ENCODE measurements at places on chromosomes 4 and X.

DNA sequence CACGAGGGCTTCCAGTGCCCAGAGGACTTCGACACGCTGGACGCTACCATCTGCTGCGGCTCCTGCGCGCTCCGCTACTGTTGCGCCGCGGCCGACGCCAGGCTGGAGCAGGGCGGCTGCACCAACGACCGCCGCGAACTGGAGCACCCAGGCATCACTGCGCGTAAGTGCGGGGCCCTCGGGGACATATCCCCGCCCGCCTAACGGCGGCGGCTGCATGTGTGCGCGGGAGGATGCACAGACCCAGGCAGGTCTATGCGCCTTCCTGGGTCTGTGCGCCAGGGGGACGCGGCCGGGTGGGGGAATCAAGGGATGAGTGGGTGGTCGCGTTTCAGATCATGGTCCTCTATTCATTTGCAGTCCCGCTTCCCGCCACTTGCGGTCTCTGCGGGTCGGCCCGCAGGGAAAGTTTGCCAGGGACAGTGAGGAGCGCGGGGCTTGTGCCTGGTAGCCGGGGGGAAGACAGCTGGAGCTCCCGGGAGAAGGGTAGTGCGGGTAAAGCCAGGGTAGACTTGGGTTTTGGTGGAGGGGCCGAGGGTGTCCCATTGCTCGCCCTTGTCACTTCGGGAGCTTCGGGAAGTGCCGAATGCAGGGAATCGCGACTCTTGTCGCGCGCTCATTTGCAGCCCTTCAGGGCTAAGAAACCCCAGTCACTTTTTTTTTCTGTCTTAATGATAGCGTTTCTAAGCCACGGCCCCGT lies 1.0 kb downstream of the SHISA3 start:
- DNase-seq = peak; percentile 28

DNA sequence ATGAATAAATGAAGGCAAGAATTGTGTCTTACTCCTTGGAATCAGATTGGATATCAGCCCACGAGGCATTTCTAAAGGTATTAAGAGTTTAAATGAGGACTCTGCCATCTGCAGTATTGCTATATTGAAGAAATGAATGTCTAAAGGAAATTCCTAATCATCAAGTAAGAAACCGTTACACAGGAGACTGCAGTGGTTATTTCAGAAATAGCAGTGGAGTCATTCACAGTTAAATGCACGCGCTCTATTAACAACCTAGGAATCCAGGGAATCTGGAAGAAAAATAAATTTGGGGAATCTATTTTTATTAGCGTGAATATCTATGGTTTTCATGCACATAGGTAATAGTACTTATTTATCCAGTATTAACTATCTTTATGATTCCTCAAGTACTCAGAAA lies 334.2 kb downstream of the TENM3 start:
- no peak for DNase-seq

- no peak for DNase-seq
Observed at GRCh38 chr4:21811565-21811964, 137.0 kb downstream of the KCNIP4 start.

DNA sequence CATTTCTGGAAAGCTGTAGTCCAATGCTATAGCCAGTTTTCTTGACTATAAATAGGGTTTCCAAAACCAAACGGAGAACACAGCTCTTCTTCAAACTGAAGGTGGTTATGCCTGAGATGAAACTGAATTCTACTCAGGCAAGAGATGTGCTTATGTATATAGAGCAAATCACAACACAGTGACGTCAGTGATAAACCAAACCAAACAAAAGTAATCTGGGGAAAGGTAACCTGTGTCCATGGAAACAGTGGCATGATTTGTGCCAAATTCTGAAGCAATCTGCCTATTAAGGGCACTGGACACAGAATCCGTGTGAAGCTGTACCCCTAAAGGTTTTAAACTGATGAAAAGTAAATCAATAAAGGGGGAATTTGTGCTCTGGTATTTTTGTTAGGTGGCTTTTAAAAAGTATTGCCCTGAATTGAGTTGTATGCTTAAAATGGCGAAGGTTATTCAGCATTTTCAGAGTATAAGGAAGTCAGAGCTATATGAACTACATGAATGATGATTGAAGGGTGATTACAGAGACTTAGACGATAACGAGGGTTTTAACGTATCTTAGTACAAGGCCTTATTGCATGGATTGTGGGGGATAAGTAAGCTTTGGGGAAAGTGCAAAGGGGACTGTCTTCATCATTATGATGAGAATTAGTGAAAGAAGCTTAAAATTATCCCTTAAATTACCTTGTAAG lies 38.6 kb downstream of the NPY5R start:
- no peak for DNase-seq

GRCh38 chr4:2552806-2553205 lies 16.4 kb downstream of the FAM193A start:
- DNase-seq = no peak

GRCh38 chr4:5199912-5200311 lies 148.6 kb downstream of the STK32B start:
- no peak for DNase-seq

DNA sequence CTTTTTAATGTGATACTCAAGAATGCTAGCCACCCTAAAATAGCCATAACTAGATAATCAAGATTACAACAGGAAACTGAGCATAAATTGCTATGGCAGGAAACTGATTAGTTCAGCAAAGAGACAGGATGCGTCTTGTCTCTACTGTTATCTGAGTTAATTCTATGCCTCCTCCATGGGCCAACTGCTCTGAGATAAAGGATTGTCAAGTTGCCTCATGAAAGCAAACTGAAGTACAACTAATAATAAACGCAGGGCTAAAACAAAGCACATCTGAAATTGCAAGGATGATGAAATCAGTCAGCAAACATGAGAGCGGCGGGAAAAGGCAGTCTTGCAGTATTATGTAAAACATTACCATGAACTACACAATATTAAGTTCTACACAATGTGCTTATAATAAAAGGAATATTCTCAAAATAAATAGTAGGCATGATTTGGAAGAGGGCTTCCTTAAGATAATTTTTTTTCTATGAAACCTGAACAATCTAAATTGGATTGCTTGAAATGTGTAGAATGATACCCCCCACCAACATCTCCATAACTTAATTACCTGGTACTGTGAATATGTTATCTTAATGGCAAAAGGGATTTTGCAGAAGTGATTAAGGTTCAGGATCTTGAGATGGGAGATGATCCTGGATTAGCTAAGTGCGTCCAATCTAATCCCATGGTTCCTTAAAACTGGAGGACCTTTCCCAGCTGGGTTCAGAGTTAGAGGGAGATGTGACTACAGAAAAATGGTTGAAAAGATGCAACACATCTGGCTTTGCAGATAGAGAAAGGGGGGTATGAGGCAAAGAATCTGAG lies 65.9 kb downstream of the ANTXR2 start:
- DNase-seq = no peak

All from GM13977 (cell line).